ENCODE measurements at places on chromosomes 12 and 14. TPM values are rescaled to one million over a fixed set of nuclear protein-coding genes. Genes with fewer than 3 reads are reported as not detected.

The GPRC5A gene
- total RNA-seq: not detected

The CCDC196 gene
- not detected for total RNA-seq

The PGF gene
- total RNA-seq: not detected

The GUCY2C gene
- total RNA-seq: not detected

The RHOJ gene
- total RNA-seq: not detected

The SLC38A6 gene
- total RNA-seq: 7.4 TPM

The CLEC4D gene
- total RNA-seq: not detected

The FAR2 gene
- total RNA-seq: 3.7 TPM

The PDZRN4 gene
- not detected for total RNA-seq

The GDF3 gene
- total RNA-seq: not detected

The BAG5 gene
- total RNA-seq: 35.9 TPM

The JPH4 gene
- 1.8 TPM for total RNA-seq

The FAM181A gene
- not detected for total RNA-seq

The SLC5A8 gene
- not detected for total RNA-seq

The CLEC14A gene
- not detected for total RNA-seq

The LRRC43 gene
- 0.18 TPM for total RNA-seq

The MUCL1 gene
- total RNA-seq: not detected

The TMEM106C gene
- 178 TPM for total RNA-seq

The NXPH4 gene
- total RNA-seq: 0.47 TPM

The BBS10 gene
- total RNA-seq: 5.9 TPM

The CLEC9A gene
- total RNA-seq: not detected

The B4GALNT3 gene
- total RNA-seq: 3.1 TPM

The SLC8A3 gene
- total RNA-seq: not detected

The RFLNA gene
- total RNA-seq: not detected

The AQP2 gene
- total RNA-seq: not detected

The ART4 gene
- not detected for total RNA-seq

The SLC10A1 gene
- not detected for total RNA-seq

The OR4E2 gene
- total RNA-seq: not detected
